AG10803 (cell line): ENCODE measurements at places on chromosomes 4 and X.

GRCh38 chrX:17814557-17814956 is 46.5 kb downstream of the RAI2 start:
- peak; percentile 21 for DNase-seq

- no peak for DNase-seq
Observed at GRCh38 chr4:27101126-27101525, 240.5 kb downstream of the STIM2 start.

GRCh38 chr4:129176864-129177263 is 80.9 kb downstream of the C4orf33 start:
- no peak for DNase-seq

- no peak for DNase-seq
Observed at GRCh38 chr4:18110099-18110498, 88.5 kb upstream of the LCORL start.

DNA sequence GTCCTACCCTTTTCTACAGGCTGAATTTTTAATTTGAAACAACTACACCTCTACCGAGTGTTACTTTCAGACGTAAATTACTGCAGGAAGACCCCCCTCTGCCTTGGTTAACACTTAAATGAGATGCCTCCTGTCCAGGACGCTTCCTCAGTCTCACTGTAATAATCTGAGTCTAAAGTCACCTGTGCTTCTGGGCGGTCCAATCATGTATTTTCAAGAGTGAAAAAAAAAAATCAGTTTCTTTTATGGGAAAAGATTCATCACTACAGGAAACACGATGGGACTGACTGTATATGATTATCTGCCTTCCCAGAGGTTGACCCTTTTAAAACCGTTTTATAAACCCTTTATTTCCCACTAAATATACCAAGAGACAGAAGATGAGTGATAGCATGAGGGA is 776 bp downstream of the RBM47 start:
- no peak for DNase-seq

GRCh38 chr4:151801547-151802516 is 41.0 kb upstream of the GATB start:
- DNase-seq = peak; percentile 44

- peak; percentile 80 for DNase-seq
Observed at GRCh38 chr4:38322714-38323113, 341.3 kb upstream of the KLF3 start.

DNA sequence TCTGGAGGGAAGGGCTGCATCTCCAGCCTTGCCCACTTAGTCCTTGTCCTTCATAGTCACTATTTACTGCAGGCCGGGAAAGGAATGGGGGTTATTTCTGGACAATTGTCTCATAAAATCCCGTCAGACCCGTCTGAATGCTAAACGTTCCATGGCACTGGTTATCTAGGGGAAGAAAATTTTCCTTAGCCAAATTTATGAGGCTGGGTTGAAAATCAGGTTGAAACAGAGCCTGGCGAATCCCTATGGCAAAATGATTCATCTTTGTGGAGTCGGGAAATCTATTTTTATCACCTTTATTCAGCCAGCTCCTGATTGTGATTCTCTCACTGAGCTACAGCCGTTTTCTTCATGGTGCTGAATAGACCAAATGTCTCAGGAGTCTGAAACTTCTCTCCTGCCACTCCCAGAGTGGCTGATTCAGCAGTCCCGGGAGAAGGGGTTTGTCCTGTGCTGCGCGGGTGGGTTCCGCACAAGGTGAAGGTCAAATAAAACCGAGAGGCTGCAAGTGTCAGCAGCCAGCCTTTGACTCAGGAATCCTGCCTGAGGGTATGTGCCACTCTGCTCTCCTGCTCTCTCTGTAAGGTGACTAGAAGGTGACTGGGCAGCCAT is 1.0 kb downstream of the LIMCH1 start:
- DNase-seq = no peak

DNA sequence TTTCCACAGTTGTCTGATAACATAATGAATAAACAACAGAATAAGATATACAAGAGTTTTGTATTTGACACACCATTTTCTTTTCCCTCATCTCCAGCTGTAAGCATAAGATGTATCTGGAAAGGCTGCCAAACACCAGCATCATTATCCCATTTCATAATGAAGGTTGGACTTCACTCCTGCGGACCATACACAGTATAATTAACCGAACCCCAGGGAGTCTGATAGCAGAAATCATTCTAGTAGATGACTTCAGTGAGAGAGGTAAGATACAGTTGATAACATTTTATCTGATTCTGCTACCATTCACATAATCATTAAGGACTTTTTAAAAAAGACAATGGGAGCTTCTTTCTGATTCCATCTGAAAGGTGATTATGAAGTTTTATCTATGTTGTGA is 535.2 kb downstream of the GALNTL6 start:
- DNase-seq = no peak

GRCh38 chrX:47927212-47927611 is 76.6 kb downstream of the ZNF182 start:
- DNase-seq = no peak

DNA sequence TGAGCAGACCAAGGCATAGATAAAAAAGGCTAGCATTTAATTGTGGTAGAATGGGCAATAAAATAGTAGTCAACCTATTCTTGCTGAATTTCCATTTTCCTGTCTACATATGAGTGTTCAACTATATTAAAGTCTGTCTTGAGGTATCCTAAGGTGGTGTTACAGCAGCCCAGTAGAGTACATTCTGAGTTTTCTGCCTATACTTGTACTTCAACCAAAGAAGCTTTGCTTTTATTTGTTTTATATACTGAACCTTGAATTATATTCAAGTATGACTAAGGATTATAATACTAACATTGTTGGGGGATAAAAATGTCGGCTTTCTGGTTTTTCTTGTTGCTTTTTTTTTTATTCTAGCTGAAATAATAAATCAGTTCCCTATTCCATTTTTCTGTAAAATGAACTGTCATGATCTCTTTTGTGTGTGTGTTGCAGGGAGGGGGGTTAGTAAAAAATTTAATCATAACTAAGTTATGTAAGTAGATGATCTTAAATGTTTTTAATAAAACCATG is 106.7 kb downstream of the PDLIM5 start:
- DNase-seq = no peak

GRCh38 chr4:53313510-53313909 is 52.4 kb downstream of the SCFD2 start:
- peak; percentile 50 for DNase-seq

- DNase-seq = no peak
Observed at GRCh38 chrX:72120837-72121236, 10.9 kb downstream of the RTL5 start.

DNA sequence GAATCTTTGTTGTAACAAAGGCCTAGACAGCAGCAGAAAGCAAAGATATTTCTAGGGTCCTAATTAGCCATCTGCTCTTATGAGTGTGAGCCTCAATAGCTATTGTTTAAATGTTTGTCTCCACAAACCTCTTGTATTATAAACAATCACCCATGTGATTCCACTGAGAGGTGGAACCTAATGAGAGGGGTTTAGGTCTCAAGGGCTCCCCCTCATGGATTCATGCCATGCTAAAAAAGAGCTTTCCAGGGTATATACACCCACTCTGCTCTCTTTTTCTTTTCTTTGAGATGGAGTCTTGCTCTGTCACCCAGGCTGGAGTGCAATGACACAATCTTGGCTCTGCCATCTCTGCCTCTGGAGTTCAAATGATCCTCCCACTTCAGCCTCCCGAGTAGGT is 42.1 kb downstream of the TRIM61 start:
- no peak for DNase-seq

DNA sequence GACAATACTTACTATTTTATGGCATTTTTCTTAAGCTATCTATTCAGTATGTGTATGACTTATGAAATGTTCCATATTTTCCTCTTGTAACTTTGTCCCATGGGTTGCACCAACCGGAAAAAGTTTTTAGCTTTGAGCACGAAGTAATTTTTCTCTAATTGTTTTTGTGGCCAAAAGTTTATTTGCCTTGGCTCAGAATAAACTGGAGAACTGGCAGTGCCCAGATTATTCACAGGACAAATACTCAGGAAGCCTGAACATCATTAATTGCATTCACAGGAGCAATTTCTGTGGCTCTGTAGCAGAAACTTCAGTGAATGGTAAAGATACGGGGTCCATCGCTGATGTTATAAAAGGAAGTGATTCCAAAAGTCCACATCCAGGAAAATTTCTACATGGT is 184.5 kb downstream of the ARHGAP10 start:
- peak; percentile 76 for DNase-seq

DNA sequence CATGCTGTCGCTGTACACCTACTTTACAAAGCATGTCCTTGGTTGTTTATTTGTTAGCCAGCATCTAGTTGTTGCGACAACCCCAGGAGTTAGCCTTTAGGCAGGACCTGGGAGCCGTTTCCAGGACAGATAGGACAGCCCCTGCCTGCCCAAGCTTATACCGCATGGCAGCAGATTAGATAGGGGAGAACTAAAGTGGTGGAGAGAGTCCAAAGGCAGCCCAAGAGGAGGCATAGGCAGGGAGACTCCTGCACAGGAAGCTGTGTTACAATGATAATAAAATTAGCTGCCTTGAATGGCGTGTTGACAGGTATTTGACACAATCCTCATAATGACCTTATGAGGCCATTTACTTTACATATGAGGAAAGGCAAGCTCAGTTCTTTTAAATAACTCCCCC is 13.0 kb downstream of the NSDHL start:
- DNase-seq = no peak
